Adrenal gland (tissue), 19 donors: ENCODE measurements at places on chromosomes 12 and 14. TPM values are rescaled to one million over a fixed set of nuclear protein-coding genes. Genes with fewer than 3 reads are reported as not detected.

The DYNC1H1 gene
- 202 TPM for polyA plus RNA-seq

The ZFYVE21 gene
- 39.1 TPM for polyA plus RNA-seq

The MYL2 gene
- 3.2 TPM for polyA plus RNA-seq

The TTC6 gene
- polyA plus RNA-seq: not detected

The HCFC2 gene
- polyA plus RNA-seq: 9.7 TPM

The CAPZA3 gene
- polyA plus RNA-seq: not detected

The NOS1 gene
- polyA plus RNA-seq: under 0.01 TPM

The DAO gene
- polyA plus RNA-seq: not detected

The TIGAR gene
- polyA plus RNA-seq: 2.5 TPM

The ALDH1L2 gene
- polyA plus RNA-seq: 0.56 TPM

The SLC8A3 gene
- 1.3 TPM for polyA plus RNA-seq

The SSPN gene
- polyA plus RNA-seq: 3.3 TPM

The DCTN2 gene
- 101 TPM for polyA plus RNA-seq

The RDH12 gene
- 24.8 TPM for polyA plus RNA-seq

The RNASE3 gene
- polyA plus RNA-seq: 0.64 TPM

The BCL11B gene
- 0.24 TPM for polyA plus RNA-seq

The GLI1 gene
- 4.4 TPM for polyA plus RNA-seq

The KRT73 gene
- polyA plus RNA-seq: not detected

The CCDC197 gene
- polyA plus RNA-seq: not detected

The RAB21 gene
- polyA plus RNA-seq: 8.8 TPM

The GARIN6 gene
- polyA plus RNA-seq: not detected

The HVCN1 gene
- polyA plus RNA-seq: 5.7 TPM

The HOXC4 gene
- polyA plus RNA-seq: 3.0 TPM

The PZP gene
- 0.17 TPM for polyA plus RNA-seq

The SPIC gene
- not detected for polyA plus RNA-seq

The NAV3 gene
- 6.5 TPM for polyA plus RNA-seq

The CEBPE gene
- not detected for polyA plus RNA-seq
